ENCODE measurements at places on chromosomes 5 and 9.

GRCh38 chr5:74092766-74093165 lies 466.8 kb downstream of the ARHGEF28 start:
- DNase-seq = no peak

DNA sequence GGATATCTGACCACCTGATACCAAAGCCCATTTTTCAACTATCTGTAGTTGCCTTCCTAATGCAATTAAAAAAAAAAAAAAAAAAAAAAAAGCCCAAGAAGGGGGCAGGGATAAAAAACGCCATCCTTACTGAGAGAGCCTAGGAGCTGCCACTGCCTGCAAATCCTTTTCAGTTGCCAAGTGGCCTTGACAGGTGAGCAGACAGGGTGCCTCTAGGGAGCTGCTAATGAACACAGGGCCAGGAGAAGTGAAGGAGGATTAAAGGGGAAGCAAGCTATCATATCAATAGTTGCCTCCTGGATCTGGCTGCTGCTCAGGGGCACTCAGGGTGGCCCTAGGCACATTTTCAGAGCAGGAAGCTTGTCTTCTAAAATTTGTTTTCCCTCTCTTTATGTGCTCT lies 547.4 kb downstream of the TLE1 start:
- no peak for DNase-seq

DNA sequence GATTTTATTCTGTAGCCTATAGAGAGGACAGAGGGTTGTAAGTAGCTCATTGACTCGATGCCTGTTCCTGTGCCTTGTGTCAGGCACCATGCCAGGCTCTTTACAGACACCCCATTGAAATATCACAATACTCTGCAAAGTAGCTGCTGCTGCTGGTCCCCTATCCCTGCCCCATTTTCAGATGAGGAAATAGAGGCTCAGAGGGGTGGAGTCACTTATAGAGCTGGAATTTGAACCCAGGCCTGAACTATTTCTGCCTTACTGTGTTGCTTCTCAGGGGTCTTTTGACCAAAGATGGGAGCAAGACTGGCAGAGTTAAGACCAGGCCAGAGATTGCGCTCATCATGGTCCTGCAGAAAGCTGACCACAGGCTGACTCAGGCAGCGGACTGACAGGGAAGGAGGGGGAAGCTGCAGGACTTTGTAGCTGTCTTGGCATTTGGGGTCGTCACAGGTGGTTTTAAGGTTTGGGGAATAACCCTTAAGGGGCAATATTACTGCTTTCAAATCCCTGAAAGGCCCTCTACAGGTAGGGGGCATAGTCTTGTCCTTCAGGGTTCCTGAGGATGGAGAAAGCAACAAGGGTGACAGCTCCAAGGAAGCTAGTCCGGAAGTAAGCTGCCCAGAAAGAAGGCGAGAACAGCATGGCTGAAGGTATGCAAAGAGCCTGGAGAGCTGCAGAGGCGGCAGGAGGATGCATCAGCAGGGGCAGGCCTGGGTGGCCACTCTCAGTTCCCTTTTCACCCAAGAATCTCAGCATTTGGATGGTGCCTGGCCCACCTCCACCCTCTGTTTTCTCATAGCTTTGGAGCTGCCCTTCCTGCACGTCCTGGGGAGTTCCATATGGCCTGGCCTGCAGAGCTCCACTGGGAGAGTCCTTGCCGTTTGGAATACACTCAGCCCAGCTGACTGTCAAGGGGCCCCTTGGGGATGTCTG lies 18.3 kb upstream of the NDST1 start:
- DNase-seq = no peak

GRCh38 chr5:57106661-57107060 lies 67.2 kb upstream of the GPBP1 start:
- DNase-seq = no peak

DNA sequence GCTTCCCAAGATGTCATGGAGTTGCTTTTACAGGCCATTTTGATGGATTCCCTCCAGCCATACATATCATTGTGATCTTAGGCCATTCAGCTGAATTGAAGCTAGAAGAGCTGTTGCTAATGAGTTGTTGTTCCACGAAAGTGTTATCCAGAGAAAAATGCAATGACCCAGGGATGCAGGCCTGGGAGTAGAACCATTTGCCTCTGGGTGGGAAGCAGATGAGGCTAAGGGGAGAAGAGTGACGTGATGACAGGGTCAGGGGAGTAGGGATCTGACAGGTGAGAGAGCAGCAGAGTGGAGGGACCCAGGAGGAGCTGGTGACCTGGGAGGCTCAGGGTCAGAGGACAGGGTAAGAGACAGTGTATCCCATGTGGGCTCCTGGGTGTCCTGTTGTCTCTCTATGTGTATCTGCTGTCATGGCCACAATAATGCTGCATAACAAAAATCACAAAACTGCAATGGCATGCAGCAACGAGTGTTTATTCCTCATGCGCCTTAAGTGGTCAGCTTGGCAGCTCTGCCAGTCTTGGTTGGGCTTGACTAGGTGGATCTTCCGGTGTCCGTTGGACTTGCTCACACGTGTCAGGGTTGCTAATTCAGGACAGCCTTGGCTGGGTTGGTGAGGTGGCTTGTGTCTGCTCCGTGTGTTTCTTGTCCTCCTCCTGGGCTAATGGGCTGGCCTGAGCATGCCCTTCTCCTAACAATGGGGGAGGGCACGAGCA lies 90.6 kb downstream of the LIFR start:
- no peak for DNase-seq

DNA sequence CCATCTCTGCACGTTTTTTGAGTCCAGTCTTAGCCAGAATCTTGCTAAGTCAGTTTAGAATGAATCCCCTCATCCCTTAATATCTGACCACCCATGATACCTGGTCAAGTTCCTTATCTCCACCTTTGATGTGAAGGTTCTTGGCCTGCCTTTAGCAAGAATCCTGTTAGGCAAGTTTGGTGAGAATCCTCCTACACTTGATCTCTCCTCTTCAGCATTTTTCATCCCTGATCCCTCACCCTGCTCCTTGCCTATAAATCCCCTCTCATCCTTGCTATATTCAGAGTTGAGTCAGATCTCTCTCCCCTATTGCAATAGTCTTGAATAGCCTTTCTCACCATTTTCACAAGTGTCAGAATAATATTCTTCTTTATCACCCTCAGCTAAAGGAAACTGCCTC lies 31.0 kb downstream of the SMIM23 start:
- DNase-seq = no peak

DNA sequence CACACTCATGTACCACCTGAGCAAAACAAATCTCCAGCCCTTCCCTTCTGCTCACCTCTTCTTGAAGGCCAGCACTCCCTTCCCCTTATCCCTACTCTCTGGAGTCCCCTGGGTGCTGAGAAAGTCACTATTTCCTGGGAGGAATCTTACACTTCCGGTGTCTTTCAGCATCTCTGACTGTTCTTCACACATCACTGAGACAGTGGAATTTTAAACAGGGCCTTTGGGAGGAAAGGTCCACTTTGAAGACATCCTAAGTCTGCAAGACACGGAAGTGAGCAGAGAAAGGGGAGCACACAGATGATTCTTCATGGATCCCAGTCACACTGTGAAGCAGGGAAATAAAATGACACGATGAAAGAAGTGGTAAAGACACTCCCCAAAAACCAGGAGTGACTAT lies 25.6 kb downstream of the FRMD3 start:
- no peak for DNase-seq

DNA sequence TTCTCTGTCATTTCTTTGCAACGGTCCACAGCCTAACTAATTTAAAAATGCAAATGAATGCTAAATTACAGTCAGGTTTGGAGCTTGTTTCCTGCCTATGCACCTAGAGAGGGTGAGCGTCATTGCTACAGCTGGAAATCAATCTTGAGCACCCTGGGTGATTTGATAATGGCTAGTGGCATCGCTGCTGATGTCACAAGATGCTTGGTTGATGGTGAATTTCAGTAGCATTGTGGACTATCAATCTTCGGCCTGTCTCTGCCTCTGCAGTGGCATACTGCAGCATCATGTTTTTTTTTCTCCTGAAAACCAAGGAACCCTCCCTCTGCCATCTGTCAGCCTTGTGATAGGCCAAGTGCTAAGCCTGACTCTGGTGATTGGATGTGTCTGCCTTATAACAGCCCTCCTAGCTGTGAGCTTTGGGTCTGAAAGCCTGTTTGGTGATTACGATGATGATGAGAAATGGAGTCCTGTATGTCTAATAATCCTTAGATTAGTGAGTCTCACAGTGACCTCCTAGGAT lies 75.3 kb downstream of the NMUR2 start:
- DNase-seq = no peak

DNA sequence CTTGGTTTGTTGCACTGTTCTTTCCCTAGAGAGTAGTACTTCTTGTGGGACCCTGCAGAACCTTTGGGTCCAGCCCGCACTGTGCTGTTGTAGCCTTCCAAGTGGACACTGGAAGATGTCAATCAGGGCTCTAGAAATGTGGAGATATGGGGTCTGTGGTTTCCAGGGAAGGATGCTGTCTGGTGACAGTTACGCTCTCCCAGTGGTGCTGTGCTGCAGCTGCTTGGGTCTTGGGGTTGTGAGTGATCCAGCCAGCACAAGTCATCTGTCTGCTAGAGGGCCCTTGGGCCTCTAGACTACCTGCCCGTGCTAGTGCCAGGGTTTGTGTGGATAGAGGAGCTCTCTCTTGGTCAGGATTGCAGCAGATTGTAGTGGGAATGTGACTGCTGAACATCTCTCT lies 484.5 kb downstream of the DMAC1 start:
- no peak for DNase-seq

DNA sequence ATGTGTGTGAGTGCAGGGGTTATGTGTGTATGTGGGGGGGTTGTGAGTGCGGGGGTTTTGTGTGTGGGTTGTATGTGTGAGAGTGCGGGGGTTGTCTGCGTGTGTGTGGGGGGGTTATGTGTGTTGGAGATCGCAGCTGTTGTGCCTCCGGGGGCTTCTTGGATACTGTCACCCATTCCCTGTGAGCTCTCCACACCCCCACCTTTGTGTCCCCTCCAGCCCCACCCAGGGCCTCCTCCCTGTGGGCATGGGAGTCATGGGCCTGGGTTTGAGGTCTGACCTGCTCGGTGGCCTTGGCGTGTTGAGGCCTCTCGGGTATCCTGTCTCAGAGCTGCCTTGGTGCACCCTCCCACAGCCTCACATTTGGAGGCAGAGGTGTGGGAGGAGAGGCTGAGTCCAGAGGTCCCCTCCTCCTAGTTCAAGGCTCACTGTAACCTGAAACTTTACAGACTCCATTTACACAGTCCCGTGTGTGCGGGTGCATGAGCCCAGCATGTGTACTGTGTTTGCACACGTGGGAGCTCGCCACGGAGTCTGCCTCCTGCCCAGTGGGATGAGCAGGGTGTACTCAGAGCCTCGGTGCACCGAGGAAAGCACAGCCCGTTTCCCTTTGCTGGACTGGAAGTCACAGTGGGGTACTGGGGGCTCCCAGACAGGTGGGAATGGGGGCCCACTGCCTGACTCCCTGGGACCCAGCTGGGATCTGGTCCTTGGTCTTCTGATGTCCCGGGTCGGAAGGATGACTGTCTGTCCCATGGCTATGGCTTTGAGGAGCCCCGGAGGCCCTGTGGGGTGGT lies 43.4 kb downstream of the RXRA start:
- no peak for DNase-seq

GRCh38 chr5:128144491-128144890 lies 60.9 kb downstream of the SLC12A2 start:
- DNase-seq = no peak

DNA sequence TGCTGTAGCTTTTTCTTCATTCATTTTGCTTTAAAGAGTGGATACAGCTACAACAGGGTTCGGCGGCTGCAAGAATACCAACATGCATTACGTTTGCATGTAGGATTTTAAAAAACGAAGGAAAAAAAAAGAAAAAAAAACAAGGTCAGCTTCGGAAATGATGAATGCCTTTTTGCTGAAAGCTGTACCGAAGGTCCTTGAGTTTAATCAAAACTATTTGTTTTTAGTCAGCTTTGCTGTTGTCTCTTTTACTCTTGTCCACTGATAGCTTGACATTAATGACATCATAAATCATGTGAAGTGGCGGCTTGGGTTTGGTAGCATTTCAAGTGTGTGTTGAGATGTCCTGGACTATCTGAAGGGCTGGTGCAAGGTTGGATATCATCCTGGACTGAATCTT lies 779.1 kb downstream of the NR2F1-AS1 start:
- DNase-seq = no peak

- no peak for DNase-seq
Observed at GRCh38 chr5:113156271-113156877, 179.8 kb downstream of the DCP2 start.

- no peak for DNase-seq
Observed at GRCh38 chr5:113488645-113489184, 462 bp upstream of the MCC start.

DNA sequence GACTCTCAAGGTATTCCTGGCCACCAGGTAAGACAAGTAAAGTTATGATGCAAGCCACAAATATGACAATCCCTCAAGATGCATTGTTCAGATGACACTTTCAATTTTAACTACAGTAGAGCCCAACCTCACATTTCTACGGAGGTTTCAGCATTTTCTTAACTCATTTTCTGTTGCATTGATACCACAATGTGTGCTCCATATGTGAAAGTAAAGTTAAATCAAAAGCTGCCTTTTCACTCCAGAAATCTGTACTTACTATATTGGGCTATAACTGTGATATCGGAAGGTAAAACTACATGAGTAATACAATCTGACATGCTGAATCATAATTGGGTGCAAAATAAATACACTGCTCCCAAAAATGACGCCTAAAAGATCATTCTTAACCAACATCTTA lies 333.6 kb upstream of the MEF2C start:
- DNase-seq = no peak

GRCh38 chr9:15622318-15622971 lies 69.6 kb downstream of the CCDC171 start:
- no peak for DNase-seq

DNA sequence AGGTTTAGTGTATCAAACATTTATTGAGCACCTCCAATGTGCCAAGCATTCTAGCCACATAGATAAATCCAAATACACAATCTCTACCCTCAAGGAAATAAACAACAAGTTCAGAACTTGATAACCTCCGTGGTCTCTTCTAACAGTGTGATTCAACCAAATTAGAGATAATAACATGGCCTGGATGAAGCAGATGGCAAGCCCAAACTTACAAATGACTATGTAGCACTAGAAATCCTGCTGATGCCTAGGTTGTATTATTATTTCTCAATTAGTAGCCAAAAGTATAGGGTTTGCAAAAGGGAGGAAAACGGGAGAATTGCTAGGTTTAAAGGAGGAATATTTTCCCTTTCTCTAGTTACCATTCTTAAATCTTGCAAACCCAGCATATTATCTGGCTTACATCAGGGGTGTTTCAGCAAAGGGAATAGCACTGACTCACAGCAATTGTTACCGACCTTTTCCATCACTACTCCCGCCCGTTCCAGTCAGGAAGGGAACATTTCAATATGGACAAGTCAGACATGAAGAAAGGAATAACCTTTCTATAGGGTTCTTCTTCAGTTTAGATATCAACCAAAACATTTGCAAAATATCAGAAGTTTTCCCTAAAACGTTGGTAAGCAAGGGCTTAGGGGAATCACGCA lies 2.3 kb downstream of the DPYSL3 start:
- DNase-seq = no peak

- no peak for DNase-seq
Observed at GRCh38 chr9:93133681-93134014, 403 bp downstream of the NINJ1 start.

Measured in stimulated activated CD8-positive, alpha-beta memory T cell treated with anti-CD3 and anti-CD28 coated beads, Interleukin-4, amount 100 ng/mL, for 24 hours (primary cell).